ENCODE measurements at places on chromosomes 13 and 19.

DNA sequence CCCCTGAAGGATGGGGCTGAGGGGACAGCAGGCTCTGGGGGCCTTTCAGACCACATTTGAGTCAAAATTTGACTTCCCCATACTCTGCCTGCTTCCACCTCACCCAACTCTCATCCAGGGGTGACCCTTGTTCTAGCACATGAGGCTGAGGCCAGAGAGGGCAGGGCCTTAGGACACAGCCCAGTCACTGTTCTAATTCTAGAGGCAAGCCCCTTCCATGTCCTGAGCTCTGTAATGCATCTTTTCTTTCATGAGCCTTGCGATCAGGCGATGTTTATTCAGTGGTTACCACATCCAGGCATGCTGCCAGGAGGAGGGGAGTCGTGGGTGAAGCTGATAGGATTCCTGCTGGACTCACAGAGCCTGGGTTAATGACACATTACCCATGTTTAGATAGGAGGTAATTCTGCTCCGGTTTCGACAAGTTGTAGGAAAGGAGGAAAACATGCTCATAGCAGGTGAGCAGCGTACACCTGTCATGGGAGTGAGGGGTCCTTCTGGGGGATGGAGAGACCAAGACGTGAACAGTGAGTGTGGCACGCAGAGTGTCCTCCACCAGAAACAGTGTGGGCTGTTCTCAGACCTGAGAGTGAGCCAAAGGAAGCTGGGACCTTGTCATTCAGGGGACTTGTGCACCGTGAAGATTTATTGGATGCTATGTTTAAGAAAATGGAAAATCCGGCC, 9.3 kb downstream of the RPS9 start:
- DNase-seq = peak; percentile 65

GRCh38 chr13:101845245-101846020, 393.0 kb downstream of the ITGBL1 start:
- DNase-seq = no peak

DNA sequence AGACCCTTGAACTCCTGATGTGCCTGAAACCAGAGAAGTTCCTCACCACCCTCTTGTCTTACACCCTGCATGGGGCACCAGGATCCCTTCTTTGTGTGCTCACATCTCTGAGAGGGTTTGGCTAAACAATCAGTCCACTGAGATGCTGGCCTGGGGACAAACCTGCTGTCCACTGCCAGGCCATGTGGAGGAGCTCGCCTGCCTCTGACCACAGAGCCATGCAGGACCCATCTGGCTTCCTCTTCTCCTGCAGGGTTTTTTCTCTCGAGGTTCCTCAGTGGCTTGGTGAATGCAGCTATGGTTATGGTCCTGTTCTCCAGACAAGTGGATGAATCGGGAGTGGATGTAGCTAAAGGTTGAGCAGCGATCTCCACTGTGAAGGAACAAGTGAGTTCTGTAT, 49.1 kb upstream of the MEDAG start:
- no peak for DNase-seq

DNA sequence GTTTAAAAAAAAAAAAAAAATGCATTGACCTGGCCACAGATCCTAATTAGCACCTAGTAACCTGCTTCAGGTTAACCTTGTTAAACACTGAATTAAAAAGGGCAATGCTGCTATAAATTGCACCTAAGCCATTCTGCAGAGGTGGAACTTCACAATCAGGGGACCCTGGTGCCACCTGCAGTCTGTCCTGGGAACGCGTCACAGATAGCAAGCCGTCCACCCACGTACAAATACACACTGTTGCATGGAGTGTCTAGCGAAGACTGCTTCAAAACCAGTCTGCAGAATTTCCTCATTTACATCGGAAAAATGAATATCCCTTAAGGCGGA, 169.3 kb downstream of the COL4A1 start:
- DNase-seq = peak; percentile 3

DNA sequence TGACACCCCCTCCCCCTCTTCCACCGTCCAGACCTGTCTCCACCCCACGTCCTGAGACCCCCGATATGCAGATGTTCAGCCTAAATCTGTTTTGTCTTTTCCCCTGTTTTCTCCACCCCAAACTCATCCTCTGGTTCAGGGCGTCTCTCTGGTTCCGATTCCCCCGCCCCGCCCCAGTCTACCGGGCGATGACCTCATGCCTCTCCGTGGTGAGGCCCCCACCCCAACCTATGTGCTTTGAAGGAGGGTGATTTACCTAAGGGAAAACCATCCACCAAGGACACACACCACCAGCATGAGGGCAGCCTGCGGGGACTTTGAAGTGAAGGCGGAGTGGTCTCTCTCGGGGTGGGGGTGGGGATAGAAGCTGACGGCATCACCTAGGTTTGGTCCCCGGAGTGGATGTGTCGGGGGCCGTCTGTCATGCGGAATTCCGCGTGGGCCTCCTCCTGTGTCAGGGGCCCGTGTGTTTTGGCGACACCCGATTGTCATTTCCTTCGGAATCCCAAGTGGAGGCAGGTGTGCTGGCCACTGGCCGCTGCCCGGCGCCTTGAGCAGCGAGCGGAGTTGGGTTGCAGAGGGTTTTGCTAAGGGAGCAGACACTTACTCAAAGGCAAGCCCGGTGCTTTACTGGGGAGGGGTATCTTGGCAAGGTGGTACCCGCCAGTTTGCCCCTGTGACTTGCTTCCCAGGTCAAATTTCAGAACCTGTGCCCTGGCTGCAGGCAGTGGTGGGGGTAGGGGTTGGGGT, 1.4 kb downstream of the FZR1 start:
- no peak for DNase-seq

DNA sequence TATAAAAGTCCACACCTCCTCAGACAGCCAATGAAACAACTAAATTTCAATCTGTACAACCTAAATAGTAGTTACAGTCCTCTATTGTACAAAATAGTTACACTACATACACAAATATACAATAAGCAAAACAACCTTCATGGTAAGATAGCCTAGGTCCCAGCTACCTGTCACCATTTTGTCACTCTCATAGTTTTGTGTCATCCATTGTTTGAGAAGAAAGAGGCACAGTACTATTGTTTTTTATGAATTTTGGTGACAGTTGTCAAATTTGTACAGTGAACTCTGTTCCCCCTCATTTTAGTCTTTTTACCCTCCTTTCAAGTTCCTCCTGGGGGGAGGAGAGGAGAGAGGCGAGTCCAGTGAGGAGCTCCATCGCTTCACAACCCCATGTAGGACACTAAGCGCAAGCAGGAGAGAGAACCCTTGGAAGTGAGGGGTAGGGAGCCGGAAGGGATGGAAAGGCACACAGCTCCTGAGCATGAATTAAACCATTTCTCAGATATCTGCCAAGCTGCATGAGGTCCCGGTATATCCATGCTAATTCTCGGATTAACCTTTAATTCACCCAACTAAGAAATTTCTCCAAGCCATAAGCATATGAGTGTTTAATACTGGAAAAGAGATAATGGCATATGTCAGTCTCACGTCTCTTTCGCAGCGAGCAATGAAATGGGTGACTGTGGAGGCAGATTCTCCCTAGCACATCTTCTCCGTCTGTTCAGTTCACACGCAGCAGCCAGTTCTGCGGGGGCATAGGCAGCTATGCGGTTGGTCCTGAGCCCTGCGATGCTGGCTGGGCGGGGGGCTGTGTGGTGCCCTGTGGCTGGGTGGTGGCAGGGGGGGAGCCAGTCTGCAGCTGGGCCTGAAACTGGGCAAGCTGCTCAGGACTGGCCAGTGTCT, 60.5 kb downstream of the SERP2 start:
- no peak for DNase-seq

DNA sequence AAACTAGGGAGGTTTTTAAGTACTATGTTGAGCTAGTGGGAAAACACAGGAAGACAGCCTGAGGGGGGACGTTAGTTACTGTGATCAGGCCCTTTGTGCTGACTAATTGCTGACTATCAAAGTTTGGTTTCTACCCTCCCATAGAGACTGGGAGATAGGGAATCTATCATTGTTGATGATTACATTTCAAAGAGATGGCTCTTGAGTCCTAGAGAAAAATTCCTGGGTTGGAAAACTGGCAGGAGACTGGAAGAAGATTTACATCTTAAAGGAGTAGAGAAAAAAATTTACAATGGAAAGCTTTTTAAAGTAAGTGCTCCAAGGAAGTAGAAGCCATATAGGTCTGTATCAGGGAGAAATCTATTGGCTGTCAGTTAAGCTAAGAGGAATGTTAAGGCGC, 522.0 kb upstream of the KLHL1 start:
- no peak for DNase-seq

DNA sequence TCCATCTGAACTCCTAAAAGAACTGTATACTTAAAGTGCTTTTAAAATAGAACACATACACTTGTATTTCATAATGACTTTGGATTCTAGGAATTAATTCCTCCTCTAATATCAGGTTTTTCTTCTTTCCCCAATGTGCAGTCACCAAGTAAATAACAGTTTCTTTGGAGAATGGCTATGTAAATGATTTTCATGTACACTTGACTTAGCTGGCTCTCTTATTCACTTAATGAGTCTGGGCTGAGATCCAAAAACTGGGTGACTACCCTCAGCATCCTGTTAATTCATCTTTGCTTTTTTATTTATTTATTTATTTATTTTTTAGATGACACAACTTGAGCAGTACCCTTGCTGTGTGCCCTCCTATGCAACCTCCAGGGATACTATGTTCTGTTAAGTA, 1003.7 kb downstream of the SLITRK1 start:
- no peak for DNase-seq

DNA sequence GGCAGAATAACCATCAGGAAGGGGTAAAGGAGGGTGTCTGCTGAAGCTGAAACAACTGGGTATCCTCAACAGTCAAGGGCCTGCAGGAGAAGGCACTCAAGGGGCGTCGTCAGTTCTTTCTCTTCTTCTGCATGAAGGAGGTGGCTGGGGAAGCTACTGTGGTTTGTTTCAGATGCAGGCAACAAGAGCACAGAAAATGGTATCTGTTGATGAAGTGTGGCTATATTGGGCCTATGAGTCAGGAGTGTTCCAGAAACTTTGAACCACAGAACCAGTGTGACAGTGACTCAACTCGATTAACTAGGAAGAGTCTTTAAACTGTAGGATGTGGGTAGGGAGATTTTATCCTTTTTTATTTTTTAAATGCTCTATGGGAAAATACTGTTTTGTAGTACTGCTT, 686.3 kb downstream of the FGF9 start:
- no peak for DNase-seq

- DNase-seq = no peak
Measured at GRCh38 chr13:78376822-78377221, 226.5 kb downstream of the POU4F1 start.

DNA sequence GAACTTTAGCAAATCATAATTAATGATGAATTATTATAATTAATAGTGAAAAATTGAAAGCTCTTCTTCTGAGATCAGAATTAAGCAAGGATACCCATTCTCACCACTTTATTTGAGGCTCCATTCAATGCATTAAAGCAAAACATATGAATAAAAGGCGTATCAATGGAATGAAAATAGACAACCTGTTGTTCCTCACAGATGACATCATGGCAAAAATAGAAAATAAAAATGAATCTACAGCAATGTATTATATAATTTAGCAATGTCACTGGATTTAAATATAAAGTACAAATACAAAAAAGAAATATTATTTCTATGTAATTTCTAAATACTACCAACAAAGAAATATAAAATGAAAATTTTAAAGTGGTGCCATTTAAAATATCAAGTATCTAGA, 11.1 kb upstream of the ZNF780A start:
- no peak for DNase-seq

DNA sequence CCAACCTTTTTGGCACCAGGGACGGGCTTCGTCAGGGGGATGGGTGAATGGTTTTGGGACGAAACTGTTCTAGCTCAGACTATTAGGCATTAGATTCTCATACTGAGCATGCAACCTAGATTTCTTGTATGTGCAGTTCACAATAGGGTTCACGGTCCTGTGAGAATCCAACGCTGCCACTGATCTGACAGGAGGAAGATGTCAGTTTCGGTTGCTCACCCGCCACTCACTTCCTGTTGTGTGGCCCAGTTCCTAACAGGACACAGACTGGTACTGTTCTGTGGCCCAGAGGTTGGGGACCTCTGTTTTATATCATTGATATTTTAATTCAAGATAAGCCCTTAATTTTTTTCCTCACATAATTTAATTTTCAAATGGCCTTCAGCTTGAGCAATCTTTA, 26.7 kb upstream of the TDRD3 start:
- no peak for DNase-seq

DNA sequence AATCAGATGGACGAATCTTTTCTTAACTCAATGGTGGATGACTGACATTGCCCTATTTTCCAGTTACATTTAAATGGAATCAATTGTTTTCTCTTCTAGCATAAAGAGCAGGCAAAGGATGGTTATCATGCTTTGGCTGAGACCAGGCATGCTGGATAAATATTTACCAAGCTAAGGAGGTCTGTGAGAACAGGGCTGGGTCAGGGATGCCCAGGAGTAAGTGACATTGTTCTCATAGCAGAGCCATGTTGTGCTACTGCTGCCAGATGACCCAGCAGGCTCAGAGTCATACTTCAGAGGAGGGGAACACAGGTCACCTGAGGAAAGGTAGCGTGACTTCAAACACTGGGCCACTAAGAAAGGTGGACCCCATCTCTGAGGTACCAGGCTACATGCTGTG, 116.0 kb upstream of the RNF113B start:
- DNase-seq = no peak

DNA sequence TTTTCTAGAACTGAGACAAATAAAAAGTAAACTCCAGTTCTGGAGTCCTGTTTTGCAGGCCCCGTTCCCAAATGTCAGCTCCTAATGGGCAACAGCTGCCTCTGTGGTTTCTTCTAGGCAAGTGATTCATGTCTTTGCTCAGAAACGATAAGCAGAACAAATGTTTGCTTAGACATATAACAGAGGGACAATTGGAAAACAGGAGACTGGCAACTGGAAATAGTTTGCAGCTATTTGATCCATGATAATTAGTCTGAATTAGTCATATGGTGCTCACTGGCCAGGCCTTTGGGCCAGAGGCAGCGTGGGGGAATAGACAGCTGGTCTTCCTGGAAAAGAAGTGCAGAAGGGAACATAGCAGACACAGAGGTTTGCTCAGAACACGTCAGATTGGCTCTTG, 29.2 kb upstream of the TSHZ3 start:
- DNase-seq = no peak

DNA sequence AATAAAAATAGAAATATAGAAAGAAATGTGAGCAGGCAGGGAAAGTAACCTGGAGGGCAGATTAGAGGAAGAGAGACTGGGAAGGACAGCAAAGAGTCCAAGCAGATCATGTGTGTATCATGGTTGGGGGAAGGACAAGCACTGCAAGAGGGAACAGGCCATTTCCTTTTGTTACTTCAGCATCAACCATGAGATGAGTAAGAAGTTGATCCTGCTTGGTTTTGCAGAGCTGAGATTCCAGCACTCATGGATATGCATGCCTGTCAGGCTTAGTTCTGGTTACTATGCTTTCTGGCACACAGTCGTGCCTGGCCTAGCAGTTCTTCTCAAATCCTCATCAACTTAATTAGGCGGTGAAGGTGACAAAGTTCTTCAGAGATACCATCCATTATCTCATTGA, 18.1 kb downstream of the NALCN start:
- DNase-seq = peak; percentile 59

- DNase-seq = no peak
Measured at GRCh38 chr19:3722443-3723109, 14.4 kb downstream of the TJP3 start.

- no peak for DNase-seq
Measured at GRCh38 chr13:101423872-101424271, 7.6 kb upstream of the NALCN start.
